ENCODE measurements at places on chromosomes 4 and X.

DNA sequence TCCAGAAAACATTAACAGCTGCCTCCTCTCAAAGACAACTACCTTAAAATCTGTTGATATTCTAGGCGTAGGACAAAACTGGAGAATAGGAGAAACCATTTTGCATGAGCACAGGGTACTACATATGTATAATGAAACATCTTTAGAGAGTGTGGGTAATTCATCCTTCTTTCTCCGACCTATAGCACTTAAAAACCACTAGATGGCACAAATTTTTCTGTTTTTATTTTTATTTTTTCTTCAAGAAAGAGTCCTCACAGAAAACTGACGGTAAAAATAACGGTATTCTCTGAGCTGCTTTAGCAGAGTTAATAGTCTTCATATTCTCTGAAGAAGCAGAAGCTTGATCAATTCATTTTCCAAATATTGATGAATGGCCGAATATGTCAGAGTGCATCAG, 14.6 kb downstream of the SMIM31 start:
- DNase-seq, result no peak

GRCh38 chrX:153408871-153409351, 2.4 kb upstream of the ZFP92 start:
- no peak for DNase-seq

GRCh38 chr4:59712470-59712869, 1487.7 kb upstream of the ADGRL3 start:
- DNase-seq, result no peak

- DNase-seq, result no peak
Observed at GRCh38 chr4:36054694-36055422, 189.5 kb downstream of the ARAP2 start.

DNA sequence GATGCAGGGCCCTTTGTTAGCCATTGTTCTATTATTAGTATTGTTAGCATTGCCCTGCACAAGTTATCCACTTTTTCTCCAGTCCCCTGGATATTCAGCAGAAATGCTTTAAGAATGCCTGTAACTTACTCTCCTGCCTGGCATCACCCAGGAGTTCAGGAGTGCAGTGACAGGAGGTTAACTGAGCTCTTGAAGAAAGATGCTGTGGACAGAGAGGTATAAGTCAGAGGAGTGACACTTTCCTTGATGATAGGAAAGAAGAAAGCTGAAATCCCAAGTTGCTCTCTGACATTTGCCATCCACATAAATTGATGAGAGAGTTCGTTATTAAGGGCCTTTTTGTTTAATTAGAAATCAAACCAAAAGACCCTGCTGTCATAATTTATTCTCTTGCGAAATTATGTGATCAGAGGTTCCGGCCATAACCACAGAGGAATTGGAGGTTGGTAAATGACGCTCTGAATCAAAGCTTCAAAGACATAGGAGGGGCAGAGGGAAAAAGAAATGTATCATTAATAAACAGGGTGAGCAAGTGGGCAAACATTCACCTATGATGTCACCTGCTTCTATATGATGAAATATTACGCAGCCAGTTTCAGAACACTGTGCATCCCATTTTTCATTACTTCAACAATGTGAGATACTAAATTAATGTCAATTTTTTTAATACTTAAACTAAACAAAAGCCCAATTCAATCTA, 230.2 kb upstream of the JADE1 start:
- no peak for DNase-seq

GRCh38 chr4:162322054-162322453, 158.3 kb upstream of the FSTL5 start:
- no peak for DNase-seq

- DNase-seq, result no peak
Observed at GRCh38 chr4:57614257-57614932, 504.2 kb upstream of the IGFBP7 start.

GRCh38 chr4:58144721-58145120, 1034.5 kb upstream of the IGFBP7 start:
- no peak for DNase-seq
